ENCODE measurements at places on chromosomes 1 and 21.

DNA sequence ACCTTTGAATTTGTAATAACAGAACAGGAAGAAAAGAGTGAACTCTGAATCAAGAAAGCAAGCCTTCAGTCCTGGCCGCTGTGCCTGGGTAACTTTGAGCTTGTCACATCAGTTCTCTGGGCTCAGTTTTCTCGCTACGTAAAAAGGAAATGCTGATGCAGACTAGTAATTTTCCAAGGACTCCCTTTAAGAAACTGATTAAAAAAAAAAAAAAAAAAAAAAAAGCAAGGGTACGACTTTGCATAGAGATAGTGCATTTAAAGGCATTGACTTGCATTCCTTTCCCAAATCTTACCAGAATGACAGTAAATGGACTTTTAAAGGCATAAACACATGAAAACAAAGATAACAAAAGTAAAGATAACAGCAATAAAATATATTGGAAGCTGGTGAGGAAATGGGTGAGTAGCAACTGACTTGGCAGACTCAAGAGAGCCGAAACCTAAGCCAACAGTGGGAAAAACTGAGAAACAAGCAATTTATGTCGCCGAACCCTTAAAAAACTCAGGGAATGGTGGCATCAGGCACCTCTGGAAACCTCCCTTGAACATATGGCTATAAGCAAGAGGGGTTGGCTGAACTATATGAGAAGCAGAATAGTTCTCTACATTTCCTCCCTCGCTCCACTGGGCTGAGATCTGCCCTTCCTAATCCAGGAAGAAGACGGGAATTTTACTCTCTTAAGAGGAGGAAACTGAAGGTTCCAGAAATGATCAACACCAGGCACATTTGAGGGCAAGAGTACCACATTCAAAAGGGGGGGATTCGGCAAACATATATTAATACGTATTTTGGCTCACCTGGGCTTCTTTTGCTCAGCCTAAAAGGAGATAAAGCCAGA lies 189.2 kb downstream of the CDC7 start:
- DNase-seq: no peak

GRCh38 chr1:1331068-1331965 lies at the start of gene TAS1R3:
TSS of gene TAS1R3 (plus strand) at chr1:1331280. CDS start at chr1:1331346, 66 bp downstream.
- DNase-seq: no peak

- DNase-seq: no peak
Measured at GRCh38 chr1:53069663-53070327, 7.8 kb downstream of the PODN start.

- no peak for DNase-seq
Measured at GRCh38 chr1:94614996-94615395, 73.4 kb upstream of the F3 start.

- peak; percentile 77 for DNase-seq
Measured at GRCh38 chr1:16243936-16244649, 7.1 kb upstream of the CPLANE2 start.

GRCh38 chr1:9249534-9250410 lies 15.2 kb downstream of the H6PD start:
- DNase-seq: peak; percentile 51

- DNase-seq: no peak
Measured at GRCh38 chr1:1101503-1101902, 14.4 kb downstream of the C1orf159 start.

- DNase-seq: no peak
Measured at GRCh38 chr21:46375560-46376230, 51.7 kb downstream of the PCNT start.

GRCh38 chr1:67572594-67573221 lies 112.3 kb upstream of the GADD45A start:
- DNase-seq: no peak

- no peak for DNase-seq
Measured at GRCh38 chr1:56905667-56906066, 51.1 kb downstream of the C8A start.

DNA sequence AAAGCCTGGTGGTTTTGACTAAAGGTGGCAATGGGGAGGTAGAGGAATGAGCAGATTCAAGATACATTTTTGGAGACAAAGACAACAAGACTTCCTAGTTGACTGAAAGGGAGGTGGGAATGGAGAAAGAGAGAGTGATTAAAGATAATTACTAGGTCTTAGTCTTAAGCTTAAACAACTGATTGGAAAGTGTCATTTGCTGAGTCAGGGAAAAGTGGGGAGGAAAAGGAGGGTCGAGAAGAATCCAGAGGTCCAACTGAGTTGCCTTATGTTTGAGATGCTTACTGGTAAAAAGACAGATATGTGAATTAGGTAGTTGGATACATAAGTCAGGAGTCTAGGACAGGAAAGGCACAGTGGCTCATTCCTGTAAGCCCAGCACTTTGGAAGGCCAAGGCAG lies 179.3 kb downstream of the RGS7 start:
- no peak for DNase-seq

GRCh38 chr1:110161849-110162248 lies 11.6 kb downstream of the SLC6A17 start:
- no peak for DNase-seq

DNA sequence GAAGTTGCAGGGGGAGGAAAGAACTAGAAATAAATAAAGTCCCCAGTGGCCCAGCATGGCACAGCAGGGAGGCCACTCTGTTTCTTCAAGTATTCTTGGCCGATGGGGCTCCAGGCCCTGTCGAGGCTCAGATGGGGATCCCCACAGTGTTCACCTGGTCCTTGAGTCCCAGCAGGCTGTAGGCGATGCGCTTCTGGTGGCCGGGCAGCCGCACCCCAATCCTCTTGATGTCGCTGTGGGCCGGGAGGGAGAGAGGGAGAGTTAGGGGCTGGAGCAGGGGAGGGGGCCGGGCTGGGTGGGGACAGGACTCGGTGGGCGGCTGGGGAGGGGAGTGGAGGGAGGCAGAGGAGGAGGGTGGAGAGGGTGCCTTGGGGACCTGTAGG lies 30.8 kb downstream of the EPHA2 start:
- no peak for DNase-seq

DNA sequence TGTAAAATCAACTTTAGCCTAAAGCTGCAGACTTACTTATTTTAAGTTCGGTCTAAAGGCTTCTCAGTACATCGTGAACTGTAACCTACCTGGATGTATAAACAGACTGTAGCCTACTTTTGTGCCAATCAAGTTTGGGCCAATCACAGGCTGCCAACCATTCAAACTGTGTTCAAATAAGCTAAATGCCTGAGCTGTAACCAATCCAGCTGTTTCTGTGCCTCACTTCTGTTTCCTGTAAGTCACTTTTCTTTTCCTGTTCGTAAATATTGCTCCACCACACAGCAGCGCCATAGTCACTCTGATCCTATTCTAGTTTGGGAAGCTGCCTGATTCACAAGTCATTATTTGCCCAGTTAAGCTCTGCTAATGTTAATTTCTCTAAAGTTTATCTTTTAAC lies 37.5 kb upstream of the SLAMF9 start:
- DNase-seq: no peak

- DNase-seq: peak; percentile 91
Measured at GRCh38 chr1:1200876-1201810, 5.2 kb downstream of the TNFRSF18 start.

GRCh38 chr1:64482720-64483119 lies 12.8 kb downstream of the CACHD1 start:
- DNase-seq: no peak

DNA sequence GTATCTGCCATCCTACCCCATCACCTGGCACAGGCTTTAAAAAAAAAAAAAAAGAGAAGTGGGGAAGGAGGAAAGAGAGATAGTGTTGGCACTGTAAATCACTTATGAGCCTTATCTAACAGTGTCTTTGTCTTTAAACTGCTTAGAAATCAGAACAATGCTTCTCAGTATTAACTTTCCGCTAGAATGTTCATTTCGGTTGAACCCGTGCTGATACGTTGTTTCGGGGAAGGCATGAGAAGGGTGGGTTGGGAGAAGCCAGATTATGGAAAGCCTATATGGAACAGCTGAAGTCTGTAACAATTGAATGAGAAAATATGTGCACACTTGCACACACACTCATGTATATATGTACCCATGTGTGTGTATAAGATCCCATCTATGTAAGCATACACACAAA lies 170.8 kb downstream of the GALNT2 start:
- DNase-seq: no peak

- DNase-seq: no peak
Measured at GRCh38 chr1:178472531-178472930, 24.2 kb downstream of the CLEC20A start.

DNA sequence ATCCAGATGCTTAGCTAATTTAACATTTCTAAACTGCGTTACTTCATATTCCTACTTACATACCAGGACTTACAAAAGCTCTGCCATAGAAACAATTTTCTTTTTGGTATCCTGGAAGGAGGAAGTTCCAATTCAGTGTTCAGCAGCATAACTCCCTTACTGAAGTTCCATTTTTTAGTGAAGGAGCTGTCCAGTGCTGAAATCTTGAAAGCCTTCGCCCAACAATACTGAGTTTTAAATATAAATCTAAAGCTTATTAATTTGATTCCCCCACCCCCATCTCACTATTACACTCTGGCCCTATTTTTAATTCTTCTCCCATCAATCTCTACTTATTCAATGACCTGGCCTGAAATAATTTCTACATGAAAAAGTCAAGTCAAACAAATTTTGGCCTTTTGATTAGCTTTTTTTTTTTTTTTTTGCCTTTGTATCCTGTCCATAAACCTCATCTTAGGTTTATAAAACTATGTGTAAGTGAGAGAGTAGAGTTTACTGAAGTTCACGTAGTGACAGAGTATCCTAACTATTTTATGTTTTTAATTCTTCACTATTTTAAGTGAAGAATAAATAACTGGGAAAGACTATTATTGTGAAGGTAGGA lies 323.0 kb upstream of the PLD5 start:
- DNase-seq: no peak

DNA sequence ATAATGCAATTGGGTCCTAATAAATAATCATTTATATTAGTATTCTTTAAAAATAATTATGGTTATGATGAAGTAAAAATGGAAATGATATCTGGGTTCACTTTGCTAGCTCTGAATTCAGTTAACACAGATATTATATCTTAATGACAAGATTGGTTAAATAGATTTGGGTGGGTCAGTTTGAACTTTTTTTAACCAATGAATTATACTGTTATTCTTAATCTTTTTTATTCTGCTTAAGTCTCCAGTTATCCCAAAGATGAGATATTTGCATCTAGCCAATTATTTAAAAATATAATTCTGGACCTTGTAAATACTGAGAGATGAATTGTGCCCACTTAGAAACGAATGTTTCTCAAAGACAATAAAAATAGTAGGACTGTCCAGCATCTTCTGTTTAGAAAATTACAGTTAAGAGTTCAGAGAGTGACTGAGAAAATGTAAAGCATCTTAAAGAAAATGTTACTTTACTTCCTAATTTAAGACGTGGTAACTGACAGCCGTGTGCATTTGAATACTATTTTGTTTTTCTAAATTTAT lies 345.2 kb downstream of the USP25 start:
- no peak for DNase-seq

- no peak for DNase-seq
Measured at GRCh38 chr1:20108366-20109123, 10.8 kb downstream of the PLA2G2D start.

GRCh38 chr1:182485861-182486260 lies 35.9 kb downstream of the RGSL1 start:
- no peak for DNase-seq

DNA sequence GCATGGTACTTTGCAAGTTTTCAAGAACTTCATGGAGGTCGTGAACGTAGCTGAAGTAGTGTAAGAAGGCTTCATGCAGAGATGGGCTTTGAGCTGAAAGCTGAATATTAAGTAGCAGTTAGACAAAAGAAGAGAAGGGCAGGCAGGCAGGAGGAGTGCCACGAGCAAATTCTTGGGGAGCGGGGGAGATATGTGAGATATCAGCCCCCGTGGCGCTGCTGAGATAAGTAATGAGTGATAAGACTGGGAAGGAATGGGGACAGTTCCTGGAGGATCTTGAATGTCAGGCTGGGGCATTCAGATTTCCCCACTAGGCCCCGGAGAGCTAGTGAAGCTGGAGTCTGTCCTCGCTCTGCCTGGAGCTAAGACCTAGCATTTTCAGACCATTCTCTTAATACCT lies 27.9 kb upstream of the KIRREL1 start:
- no peak for DNase-seq

GRCh38 chr1:172815740-172816139 lies 156.8 kb downstream of the FASLG start:
- DNase-seq: no peak

DNA sequence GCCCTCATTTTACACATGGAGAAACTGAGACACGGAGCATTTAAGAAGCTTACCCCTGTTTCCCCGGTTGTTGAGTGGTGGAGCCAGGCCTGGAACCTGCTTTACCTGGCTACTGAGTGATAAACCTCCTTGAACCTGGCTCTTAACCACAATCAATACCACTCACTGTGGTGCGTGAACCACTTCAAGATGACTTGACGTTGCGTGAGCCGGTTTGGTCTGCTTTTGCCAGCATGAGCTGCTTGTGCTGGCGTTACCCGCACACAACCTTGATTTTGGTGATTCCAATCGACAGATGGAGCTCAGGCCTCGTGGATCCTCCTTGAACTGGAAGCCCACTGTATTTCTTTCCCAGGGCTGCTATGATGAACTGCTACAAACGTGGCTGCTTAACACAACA lies 6.1 kb upstream of the TINAGL1 start:
- peak; percentile 10 for DNase-seq

- no peak for DNase-seq
Measured at GRCh38 chr1:79322511-79323027, 316.0 kb upstream of the ADGRL4 start.

DNA sequence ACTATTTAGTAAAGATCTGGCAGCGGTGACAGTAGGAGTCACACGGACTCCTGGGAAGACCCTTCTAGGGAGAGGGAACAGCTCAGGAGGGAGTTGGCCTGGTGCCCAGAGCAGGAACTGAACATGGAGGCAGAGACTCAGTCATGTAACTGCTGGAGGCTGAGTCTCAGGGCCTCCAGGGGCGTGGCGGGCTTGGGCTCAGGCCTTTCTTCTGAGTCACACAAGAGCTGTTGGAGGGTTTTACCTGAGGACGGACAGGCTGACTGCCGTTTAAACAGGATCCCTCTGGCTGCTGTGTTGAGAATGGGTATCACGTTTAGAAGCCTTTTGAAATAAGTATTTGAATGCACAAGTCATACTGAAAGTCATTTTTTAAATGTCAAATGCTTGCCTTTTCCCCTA lies 7.2 kb upstream of the ETS2 start:
- peak; percentile 85 for DNase-seq

GRCh38 chr1:156100205-156100995 lies 14.1 kb upstream of the LMNA start:
- no peak for DNase-seq

- no peak for DNase-seq
Measured at GRCh38 chr1:186183219-186183618, 191.8 kb downstream of the TPR start.

Measured in K562 (cell line).